Immature natural killer cell (primary cell): ENCODE measurements at places on chromosomes 5 and 9.
A peak's percentile ranks its signal among the peaks of the same experiment; 100 is the strongest.

DNA sequence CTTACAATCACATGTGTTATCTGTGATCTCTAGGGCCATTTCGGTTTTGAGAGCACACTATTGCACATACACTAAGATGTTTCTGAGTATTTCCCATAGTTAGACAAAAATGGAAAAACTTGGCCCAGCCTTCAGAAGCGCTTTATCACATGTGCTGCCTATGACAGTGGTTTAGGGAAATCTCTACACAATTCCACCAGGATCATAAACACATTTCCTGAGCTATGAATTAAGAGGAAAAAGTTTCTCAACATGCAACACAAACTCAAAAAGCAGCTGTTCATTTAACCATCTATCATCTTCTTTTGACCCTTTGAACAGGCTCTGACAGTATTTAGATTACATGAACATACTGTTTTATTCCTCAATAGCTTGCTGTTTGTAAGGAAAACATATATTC lies 15.1 kb downstream of the FGF1 start:
- no peak for DNase-seq

DNA sequence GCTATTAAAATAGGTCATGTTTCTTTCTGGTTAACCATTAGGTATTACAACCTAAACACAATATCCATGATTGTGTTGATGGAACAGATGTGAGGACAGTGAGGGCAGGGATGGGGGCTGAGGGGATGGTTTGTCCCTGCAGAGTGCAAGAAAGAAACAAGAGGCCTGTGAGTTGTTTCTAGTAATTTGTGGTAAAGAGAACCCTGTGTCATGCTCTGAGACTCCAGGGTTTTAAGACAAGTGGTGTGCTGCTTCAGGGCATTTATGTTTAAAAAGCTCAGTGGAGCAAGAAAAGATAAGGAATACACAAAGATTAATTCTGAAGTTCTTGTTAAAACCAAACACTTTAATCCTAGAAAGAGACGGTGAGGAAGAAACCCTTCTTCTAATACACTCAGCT lies 656.5 kb downstream of the TLE1 start:
- DNase-seq, result no peak

GRCh38 chr5:452978-453710 lies 10.2 kb downstream of the EXOC3 start:
- DNase-seq, result no peak

DNA sequence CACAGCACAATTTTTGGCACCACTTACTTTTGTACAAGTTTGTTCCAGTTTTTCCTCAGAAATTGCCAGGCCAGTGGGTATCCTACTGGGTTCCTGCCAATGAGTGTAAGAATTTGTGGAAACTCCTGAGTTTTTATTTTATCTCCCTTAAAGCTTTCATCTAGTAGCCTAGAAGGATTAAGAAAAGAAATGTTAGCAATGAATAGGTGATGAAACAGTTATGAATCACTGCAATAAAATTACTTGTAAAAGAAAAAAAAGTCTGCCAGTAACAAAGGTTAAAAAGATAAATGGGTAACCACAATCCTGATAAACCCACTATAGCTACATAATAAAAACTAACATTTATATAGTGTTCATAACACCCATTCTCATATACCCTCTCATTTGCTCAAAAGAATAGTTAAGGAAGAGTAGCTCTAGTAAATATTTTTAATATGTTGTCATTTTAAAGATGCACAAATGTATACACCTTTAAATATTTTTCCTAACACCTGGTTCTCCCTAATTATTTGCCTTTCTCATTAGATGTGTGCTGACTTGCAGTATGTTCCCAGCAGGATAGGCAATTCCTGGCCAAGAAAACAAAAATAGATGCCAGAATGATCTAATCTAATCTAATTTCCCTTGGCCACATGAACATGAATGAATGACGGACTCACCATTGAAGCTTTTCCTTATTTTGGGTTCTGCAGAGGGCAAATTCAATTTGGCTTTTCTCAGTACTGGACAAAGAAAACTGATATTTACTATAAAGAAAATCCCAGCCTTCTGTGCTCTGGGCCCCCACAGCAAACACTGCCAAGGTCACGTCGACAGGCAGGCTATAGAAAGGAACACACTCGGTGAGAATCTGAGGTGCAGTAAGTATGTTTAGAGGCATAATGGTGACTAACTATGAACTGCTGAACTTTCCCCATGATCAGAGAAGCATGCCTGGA lies 26.4 kb downstream of the ERAP1 start:
- DNase-seq, result no peak

GRCh38 chr5:168603746-168604145 lies 24.6 kb upstream of the PANK3 start:
- DNase-seq, result no peak

- DNase-seq, result no peak
Observed at GRCh38 chr9:71752352-71752751, 16.0 kb downstream of the CEMIP2 start.

GRCh38 chr9:127214421-127215267 lies 49.9 kb upstream of the GARNL3 start:
- peak; percentile 37 for DNase-seq

- no peak for DNase-seq
Observed at GRCh38 chr9:87711857-87712800, 13.8 kb upstream of the CTSL start.

- DNase-seq, result no peak
Observed at GRCh38 chr5:6365142-6365976, 13.0 kb downstream of the MED10 start.

DNA sequence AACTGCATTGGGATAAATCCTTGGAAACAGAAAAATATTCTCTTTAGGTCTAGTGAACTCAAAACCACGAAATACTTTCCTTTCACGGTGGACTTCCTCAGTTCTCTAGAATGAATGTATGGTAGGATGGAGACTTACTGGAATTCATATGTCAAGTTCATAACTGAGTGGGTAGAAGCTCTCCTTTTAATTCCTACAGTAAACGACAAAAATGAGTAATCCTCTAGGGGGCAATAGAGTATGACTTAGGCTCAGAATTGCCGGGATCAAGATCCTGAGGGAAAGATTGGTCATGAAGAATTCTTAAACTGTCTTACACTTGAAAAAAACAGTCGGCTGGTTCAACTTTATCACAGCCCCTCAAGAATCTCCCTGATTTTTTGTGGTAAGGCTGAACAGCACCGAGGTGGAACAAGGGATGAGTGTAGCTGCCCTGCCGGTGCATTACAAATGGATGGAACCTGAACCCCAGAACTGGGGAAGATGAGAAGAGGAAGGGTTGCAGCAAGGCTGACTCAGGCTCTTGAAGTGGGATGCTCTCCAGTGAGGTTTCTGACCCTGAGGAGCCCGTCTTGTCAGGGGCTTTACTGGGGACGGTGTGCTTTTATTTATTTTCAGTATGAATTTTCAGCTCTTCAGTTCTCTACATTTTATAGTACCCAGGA lies 14.0 kb upstream of the LOX start:
- no peak for DNase-seq
